ENCODE measurements at places on chromosomes 13 and 19. TPM values are rescaled to one million over a fixed set of nuclear protein-coding genes. Genes with fewer than 3 reads are reported as not detected.

The KLK13 gene
- total RNA-seq = not detected

The ZNF578 gene
- 2.8 TPM for total RNA-seq

The C19orf73 gene
- total RNA-seq = 2.5 TPM

The RHPN2 gene
- total RNA-seq = 1.4 TPM

The GJB2 gene
- 1.8 TPM for total RNA-seq

The GRIK5 gene
- 0.67 TPM for total RNA-seq

The SHANK1 gene
- not detected for total RNA-seq

The LGI4 gene
- total RNA-seq = 1.0 TPM

The MCOLN1 gene
- total RNA-seq = 11.2 TPM

The TMEM150B gene
- not detected for total RNA-seq

The IL17D gene
- total RNA-seq = 0.17 TPM

The REXO1 gene
- 44.5 TPM for total RNA-seq

The PSG3 gene
- not detected for total RNA-seq

The IZUMO2 gene
- not detected for total RNA-seq

The RFX1 gene
- total RNA-seq = 15.6 TPM

The ODAD3 gene
- not detected for total RNA-seq

The CFD gene
- 3.6 TPM for total RNA-seq

The NKPD1 gene
- total RNA-seq = 0.35 TPM
